ENCODE measurements at places on chromosomes 3 and 15.

DNA sequence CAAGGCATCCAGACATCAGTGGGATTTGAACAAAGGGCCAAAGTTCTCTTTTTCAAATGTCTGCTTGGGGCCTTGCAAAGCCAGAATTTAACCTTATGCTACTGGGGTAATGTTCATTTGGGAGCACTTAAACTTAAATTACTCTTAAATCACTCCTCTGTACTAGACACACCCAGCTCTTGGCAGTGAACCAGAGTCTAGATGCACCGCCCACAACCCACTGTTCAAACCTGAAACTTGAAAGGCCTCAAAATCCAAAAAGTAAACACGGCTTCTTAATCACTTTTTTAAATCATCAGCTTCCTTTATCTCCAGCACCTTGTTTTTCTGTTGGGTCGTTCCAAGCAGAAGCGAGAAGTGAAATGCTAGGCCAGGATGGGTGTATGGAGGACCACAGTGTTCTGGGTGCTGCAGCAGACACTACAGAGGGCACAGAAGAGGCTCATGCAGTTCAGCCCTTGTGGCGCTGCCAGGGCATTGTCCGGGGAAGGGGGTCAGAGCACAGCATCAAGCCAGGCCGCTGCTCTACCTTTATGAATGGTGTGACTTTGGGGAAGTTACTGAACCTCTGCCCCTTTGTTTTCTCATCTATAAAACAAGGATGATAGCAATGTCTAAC lies 28.8 kb downstream of the MECOM start:
- DNase-seq = no peak

GRCh38 chr3:50196253-50196801 lies 4.9 kb downstream of the GNAT1 start:
- DNase-seq = no peak

DNA sequence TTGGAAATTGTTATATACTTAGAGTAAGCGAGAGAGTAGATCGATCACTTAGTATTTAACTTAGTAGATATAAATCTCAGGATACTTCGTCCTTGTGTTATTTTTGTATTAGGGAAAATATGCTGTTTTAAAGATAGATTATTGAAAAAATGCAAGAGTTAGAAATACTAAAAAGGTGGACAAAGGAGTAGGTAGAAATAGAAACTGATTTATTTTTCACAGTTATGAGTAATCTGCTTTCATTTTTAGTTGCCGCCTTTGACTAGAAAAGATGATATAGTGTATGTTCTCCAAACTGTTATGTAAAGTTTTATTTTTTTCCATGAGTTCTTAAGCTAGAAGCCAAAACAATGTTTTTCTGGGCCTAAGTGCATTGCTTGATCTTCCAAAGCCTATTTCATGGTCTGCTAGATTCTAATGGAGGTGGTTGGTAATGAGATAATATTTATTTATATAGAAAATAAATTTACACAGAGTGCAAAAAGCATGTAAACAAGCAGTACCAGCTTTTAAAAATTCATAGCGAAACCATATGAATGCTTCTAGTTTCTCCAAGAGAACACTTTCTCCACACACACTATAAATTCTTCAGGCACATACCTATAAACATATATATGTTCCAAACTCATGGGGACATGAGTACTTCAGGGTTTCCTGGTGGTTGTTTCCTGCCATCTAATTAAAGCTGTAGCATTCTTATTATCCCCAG lies 61.1 kb downstream of the DIPK2A start:
- DNase-seq = no peak

DNA sequence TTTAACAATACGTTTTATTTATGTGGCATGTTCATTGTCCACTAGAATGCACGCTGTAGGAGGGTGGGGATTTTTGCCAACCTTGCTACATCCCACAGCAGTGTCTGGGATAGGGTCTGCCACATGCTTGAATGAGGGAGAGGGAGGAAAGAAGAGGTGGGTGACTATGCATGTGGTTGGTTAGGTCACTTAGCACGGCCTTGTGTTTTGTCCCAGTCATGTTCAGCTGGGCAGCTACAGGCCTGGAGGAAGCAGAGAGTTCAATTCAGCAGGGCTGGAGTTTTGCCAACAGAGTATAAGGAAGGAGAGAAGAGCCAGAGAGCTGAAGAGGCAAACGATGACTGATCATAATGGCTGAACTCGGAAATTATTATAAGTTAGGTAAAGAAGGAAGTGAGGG lies 268.4 kb upstream of the NSMCE3 start:
- no peak for DNase-seq

- no peak for DNase-seq
These were observed 3.7 kb upstream of the B3GALNT1 start for GRCh38 chr3:161108840-161109239.

DNA sequence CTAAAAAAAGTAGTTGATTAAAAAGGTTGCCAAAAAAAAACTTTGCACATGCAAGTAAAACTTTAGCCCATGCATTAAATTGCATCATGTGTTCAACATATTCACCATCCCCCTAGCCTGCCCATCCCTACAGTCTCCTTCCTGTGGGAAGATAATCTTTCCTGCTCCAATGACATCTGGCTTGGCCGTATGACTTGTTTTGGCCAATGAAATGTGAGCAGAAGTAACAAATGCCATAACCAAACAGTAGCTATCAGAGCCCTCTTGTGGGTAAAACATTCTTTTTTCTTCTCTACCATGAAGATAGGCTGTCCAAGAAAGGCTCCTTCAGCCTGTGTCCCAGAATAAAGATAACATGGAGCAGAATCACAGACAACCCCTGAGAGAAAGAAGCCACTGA lies 15.3 kb downstream of the ERC2 start:
- DNase-seq = no peak

DNA sequence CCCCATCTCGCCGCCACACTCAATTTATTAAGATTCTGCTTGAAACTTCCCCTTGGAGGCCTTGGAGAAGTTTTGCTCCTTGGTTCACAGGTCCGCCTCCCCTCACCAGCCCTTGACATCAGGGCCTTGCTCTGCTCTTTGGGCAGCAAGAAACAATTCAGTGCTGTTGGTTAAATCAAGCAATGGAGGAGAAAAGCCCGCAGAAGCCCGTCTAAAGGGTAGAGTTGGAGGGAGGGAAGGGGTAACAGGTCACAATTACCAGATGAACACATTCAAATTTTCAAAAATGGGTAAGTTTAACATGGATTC lies 429 bp downstream of the PARP9 start:
- no peak for DNase-seq

Data from NCI-H1417 treated with DMSO at 0.1 percent for 48 hours (cell line).